Suprapubic skin (tissue), 4 donors: ENCODE measurements at places on chromosomes 7 and 10. TPM values are rescaled to one million over a fixed set of nuclear protein-coding genes. Genes with fewer than 3 reads are reported as not detected.

The CYP3A4 gene
- total RNA-seq: 7.8 TPM

- no peak for DNase-seq
Observed at GRCh38 chr10:3971713-3972112, 186.7 kb upstream of the KLF6 start.

DNA sequence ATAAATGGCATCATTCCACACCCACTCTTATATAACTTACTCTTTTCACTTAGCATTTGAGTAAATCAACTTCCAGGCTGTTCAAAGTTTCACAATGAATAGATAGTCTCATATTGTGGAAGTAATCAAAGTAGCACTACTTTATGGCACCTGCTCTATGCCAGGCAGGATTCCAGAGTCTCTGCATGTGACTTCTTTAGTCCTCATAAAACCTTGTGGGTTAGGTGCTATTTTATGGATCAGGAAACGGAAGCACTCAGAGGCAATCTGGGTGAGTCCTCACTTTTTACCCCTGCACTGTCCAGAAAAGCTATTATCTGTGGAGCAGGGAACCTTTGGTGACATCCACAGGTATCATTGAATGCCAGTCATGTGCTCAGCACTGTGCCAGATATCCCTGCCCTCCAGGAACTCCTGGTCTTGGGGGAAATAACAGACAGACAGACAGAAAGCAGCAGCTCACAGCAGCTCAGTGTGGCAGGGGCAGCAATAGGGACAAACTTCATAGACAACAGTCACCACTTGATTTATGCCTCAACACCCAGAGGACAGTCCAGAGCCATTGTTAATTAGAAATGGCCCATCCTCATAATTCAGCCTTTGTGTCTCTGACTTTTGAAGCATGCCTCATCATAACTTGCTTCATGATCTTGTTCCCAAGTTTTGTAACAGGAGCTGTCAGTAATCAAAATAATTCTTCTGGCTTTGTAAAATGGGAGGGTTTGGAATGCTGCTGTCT, 160.6 kb downstream of the SEC23IP start:
- DNase-seq: no peak

DNA sequence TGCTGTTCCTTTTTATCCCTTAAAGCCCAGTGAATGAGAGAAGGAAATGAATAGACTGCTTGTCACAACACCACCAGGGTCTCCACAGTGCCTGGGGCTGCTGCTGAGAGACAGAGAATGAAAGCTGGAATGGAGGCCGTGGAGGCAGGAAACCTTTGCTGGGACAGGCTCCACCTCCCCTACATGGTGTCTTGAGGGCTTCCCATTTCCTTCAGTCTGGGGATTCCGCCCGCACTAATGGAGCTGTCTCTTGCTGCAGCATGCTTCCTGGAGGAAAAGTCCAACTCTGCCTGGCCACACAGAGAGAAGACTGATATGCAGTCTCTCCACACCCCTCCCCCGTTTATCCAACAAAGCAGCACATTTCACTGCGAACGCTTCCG, 54.5 kb downstream of the LRRC4 start:
- DNase-seq: no peak

DNA sequence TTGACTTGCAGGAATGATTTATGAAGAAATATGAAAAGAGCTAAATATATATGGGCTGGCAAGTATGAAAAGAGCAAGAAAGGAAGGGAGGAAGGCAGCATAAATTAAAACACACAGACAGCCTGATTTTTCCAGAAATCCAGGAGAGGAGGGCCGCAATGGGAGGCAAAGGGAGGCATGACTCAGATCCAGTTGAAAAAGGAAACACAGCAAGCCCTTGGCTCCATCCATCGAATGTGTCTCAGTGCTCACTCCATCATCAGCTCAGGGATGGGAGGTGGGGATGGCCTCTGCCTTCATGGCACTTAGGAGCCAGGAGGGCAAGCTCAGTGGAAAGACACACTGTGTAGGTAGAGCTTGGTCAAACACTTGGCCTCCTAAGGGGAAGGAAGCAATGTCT, 75.7 kb upstream of the PDZD8 start:
- DNase-seq: no peak

- no peak for DNase-seq
Observed at GRCh38 chr10:6276356-6276755, 73.6 kb downstream of the PFKFB3 start.

GRCh38 chr10:62048919-62049623, 147.6 kb downstream of the ARID5B start:
- DNase-seq: peak; percentile 94

DNA sequence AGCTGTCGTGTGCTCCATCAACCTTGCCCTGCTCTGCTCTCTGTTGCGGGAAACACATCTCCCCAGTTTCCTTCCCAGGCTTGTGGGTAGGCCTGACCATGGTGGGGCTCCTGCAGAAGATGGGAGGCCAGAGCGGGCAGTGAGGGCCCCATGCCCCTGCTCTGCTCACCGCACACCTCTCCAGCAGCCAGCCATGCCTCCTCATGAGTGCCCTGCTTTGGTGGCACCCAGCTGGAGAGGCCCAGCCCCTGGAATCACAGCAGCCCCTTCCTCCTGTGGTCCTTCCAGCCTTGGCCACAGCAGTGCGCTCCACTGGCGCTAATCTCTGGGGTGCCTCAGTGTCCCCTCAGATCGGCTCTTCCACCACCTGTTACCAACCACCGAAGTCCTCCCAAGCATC, 4.2 kb upstream of the OPN4 start:
- no peak for DNase-seq

DNA sequence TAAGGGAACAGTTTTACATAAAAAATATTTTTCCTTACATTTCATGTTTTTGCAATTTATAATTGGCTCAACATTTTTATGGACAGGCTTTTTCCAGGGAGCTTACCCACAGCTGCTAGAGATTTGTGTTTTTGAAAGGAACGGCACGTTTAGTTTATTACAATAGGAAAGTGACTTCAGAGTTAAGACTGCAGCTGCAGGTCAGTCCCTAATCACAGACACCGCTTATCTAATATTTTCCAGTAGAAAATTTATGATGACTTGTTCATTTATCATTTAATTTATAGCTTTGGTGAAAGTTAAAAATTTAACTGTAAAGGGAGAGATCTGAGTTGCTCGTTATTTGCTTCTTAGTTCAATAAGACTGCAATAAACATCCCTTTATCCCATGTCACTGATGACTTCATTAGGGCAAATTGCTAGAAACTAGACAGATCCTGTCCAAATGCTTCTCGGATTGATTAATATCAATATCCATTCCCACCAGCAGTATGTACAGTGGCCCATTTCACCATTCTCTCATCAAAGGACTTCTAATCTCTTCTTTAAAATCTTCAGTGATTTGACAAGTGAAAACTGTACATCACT, 97.0 kb upstream of the ODAD2 start:
- no peak for DNase-seq

DNA sequence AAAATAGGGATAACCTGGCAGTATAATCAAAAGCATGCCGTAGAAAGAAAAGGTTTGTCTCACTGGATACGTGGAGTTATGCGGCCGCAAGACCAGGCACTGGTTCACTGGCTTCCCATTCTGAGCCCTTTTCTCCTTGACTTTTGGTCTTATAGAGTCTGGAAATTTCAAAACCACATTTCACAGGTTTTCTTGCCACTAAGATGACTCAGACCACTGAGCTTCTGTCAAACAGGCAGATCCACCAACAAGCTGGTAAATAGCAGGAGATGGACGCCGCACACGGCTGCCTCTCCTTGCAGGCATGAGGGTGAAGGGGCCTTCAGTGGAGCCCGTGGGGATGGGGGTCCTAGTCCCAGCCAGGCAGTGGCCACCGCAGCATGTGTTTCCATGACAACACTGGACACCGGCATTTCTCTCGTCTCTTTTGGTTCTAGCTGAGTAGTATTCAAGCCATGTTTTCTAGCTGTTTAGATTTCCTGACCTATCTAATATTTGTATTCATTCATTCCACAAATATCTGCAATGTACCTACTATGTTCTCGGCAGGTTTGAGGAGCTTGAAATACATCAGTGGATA, 55.5 kb downstream of the KLF6 start:
- no peak for DNase-seq

The ANKRD22 gene
- 19.6 TPM for total RNA-seq

The FAM180A gene
- 5.6 TPM for total RNA-seq

DNA sequence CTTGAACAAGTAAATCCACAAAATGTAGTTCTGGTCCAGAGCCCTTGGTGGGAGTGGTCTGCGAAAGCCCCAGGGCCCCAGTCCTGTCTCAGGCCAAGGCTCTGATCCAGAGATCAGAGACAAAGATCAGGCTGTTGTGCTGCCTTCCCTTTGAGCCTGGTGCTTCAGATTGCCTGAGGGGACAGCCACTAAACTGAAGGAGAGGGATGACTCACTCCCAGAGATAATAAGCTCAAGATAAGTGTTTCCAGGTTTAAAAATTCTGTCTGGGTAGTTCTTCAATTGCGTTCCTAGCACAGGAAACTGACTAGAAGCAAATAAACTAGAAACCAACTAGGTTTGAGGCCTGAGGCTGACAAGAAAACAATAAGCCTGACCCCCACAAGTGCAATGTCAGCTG, 190.2 kb downstream of the RAMP3 start:
- DNase-seq: no peak

GRCh38 chr10:48466611-48467240, 138.1 kb downstream of the ARHGAP22 start:
- DNase-seq: peak; percentile 51

The EN2 gene
- 0.34 TPM for total RNA-seq

GRCh38 chr10:21912625-21913024, 90.9 kb downstream of the DNAJC1 start:
- no peak for DNase-seq

GRCh38 chr7:29345590-29345989, 151.0 kb downstream of the CHN2 start:
- DNase-seq: no peak

The GRID2IP gene
- 0.16 TPM for total RNA-seq

DNA sequence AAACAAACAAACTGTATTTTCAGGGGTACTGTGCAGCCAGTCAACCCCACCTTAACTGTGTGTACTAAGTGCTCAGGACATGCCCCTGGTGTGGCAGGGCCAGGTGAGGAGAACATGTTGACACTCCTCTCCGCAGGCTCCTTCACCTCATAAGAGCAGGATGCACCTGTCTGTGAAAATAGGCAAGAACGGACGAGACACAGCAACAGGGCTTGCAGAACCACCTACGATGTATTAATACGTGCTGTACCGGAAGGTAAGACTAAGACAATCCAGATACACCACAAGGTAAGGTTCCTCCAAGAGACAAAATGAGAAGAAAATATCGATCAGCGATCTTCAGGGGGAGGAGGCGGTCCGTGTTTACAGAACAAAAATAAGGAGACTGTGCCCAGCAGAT, 65.8 kb upstream of the CAMK2B start:
- DNase-seq: no peak

The AKR1C8 gene
- not detected for total RNA-seq

GRCh38 chr7:136685501-136686173, 182.8 kb upstream of the CHRM2 start:
- DNase-seq: no peak

- peak; percentile 69 for DNase-seq
Observed at GRCh38 chr10:5553400-5554170, 28.8 kb downstream of the CALML3 start.

DNA sequence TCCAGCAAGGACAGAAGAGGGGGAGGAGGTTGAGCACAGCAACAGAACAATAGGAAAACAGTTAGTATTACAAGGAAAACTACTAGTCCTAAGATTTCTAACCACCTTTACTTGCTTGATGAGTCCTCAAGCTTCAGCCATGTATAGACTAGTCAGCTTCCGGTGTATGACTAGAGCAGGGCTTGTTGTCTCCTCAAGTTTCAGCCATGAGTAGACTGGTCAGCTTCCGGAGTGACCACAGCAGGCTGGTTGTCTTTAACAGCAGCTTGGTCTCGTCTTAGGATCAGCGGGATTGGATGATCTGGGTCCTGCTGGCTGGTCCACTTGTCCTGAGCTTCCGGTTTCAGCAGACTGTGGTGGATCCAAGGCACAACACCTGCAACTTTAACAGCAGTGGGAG, 10.6 kb upstream of the ZNF239 start:
- no peak for DNase-seq

The DGKI gene
- total RNA-seq: 0.42 TPM

- DNase-seq: no peak
Observed at GRCh38 chr7:43619213-43620012, 36.5 kb downstream of the STK17A start.

The NRCAM gene
- 2.3 TPM for total RNA-seq

GRCh38 chr7:41930538-41931262, 227.8 kb upstream of the INHBA start:
- DNase-seq: no peak

GRCh38 chr7:69257592-69257991, 340.7 kb upstream of the AUTS2 start:
- no peak for DNase-seq

DNA sequence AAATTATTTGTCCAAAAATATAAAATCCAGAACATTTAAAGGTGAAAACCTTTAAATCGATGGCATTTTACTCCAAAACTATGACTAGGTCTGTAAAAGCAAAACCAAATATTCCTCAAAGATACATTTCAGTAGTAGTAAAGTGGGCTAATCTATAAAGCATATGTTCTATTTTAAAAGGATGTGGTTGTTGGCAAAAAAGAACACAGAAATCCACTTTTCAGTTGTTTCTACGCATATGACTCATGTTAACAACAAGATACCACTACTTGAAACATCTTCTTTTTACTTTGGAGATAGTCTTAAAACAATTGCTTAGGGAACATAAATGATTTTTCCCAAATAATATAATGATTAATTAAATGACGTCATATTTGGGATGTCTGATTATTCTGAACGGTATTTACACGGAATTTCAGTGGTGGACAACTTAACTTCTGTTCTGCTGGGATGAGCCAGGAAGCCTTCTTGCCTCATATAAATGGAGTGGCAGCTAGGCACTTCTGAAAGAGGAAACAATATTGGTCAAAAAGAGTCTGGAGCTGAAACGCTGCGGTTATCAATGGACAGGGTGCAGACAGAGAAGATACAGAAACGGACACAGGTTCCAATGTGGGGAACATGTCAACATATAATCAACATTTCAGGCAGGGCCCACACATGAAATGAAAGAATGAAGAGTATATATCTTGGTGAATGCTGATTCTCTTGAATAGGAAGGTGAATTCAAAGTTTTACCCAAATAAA, 78.5 kb downstream of the ETV1 start:
- DNase-seq: no peak

DNA sequence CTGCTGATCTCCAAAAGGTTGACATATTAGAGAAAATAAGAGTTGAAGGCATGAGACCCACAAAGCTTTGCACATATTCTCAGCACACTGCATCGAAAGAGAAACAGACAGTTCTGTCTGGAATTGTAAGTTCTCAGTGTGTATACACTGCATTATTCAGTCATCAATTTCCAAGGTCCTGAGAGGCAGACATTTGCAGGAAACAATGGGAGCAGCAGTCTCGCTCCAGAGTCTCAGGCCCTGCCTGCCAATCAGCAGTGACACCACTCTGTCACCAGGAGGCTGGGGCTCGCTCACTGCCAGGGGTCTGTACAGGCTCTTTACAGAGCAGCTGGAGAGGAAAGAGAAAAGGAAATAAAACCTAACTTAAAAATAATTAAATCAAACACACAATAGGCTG, 36.3 kb downstream of the JAZF1 start:
- no peak for DNase-seq
